ENCODE measurements at places on chromosomes 2 and 18. TPM values are rescaled to one million over a fixed set of nuclear protein-coding genes. Genes with fewer than 3 reads are reported as not detected.

The TMEM17 gene
- 0.69 TPM for total RNA-seq

The RPRM gene
- 16.2 TPM for total RNA-seq

The QPCT gene
- total RNA-seq = 3.9 TPM

The CHRNG gene
- not detected for total RNA-seq

The ZBTB7C gene
- total RNA-seq = 0.23 TPM

The CCL20 gene
- total RNA-seq = not detected

The GPBAR1 gene
- total RNA-seq = 0.63 TPM

DNA sequence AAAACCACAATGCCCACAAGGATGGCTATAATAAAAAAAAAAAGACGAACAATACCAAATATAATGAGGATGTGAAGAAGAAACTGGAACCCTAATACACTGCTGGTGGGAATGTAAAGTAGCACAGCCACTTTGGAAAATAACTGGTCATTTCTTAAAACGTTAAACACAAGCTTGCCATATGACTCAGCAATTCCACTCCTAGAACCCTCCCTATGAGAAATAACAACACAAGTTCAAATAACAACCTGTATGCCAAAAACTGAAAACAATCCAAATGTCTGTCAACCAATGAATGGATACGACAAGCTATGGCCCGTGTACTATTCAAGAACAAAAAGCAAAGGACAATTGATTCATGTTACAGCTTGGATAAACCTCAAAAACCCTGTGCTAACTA lies 7.0 kb upstream of the ALPK2 start:
- DNase-seq = no peak
- no peaks in the 10 kb centered on the region for H3K36me3 ChIP-seq
- H3K4me3 ChIP-seq = no peak overlapping the region
- H3K27ac ChIP-seq = no peak overlapping the region
- H3K27me3 ChIP-seq = no peaks in the 10 kb centered on the region

DNA sequence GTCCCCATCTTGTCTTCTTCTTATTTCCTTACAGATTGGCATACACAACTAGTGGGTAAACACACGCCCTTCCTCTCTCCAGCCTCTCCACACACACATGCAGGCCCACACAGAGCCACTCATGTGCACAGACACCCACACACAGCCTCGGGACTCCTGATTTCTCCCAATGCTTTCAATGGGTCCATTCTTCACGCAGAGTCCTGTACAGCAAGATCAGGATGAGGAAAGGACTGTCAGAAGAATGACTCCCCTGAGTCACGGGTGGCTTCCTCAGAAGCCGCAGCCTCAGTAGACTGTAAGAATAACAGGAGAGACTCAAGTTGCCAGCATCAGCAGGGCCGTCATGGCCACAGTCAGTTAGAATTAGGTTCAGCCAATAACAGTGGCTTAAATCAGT lies 109.1 kb upstream of the GLI2 start:
- H3K4me3 ChIP-seq = no peak overlapping the region
- no peaks in the 10 kb centered on the region for H3K27me3 ChIP-seq
- H3K27ac ChIP-seq = no peak overlapping the region
- no peak for DNase-seq

DNA sequence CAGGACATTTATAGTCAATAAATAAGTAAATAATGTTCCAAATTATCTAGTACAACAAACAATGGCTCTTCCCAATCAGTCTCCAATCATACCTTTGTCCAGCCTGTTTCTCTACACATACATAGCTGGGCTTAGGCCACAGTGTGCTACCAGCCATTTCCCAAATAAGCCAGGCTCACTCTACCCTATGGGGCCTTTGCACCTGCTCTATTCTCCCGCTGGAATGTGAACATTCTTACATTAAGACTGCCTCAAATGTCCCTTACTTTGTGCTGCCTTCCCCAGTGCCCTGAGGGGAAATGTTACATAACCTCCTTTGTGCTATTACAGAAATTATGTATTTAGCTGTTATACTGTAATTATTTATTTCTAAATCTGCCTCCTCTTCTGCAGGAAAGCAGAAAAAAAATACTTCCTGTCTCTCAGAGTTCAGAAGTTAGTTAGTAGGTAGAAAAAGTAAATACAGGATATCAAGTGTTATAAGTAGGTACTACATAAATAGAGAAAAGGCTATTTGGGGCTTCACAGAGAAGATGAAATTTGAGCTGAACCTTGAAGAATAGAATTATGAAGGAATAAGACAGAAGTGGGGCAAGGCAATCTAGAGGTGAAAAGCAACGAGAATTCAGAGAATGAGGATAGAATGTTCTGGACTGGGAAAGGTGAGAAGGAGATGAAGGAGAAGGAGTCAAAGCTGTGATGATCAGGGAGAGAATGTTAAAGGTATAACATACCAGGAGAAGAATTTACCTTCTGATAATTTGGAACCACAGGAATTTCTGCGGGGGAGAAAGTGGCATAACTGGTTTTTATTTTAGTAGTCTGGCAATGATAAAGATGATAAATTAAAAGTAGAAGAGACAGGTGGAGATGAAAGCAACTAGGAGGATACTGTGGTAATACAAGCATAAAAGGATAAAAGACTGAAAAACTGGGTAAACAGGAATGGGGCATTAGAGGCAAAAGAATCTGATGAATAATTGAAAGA lies 37.0 kb downstream of the ROCK1 start:
- no peaks in the 10 kb centered on the region for H3K27me3 ChIP-seq

DNA sequence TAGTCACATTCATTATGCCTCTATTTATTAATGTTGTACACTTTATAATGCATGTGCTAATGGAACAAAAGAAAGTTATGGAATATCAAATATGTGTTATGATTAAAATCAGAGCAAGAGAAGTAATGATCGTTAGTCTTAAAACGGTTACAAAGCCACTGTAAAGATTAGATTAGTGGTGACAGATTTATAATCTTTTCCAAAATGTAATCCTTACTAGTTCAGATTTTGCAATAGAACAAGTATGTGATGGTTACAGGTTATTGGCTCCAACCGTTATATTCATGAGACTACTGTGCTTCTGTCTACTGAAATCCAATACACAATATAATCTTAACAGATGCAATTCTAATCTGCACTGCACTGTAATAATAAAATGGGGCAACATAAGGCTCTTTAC lies 180.6 kb downstream of the ZNF521 start:
- H3K27ac ChIP-seq = no peak overlapping the region
- H3K27me3 ChIP-seq = no peaks in the 10 kb centered on the region
- H3K36me3 ChIP-seq = no peaks in the 10 kb centered on the region
- no peak overlapping the region for H3K4me3 ChIP-seq

DNA sequence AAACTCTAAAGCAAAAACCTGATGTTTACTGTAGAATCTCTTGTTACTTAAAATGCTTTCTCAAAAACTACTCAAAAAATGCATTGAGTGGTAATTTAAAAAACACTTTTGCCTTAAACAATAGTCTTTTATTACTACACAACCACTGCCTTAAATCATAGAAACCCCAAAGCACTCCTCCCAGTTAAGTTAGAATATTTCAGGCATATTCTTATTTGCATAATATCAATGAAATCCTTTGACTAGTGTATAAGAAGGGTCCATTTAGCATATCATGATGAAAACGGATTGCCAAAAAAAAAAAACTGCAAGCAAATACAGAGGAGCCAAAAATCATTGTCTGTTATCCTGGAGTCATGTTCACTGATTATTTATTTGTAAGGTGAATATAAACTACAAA lies 119.2 kb downstream of the PTPRM start:
- no peaks in the 10 kb centered on the region for H3K4me1 ChIP-seq
- no peaks in the 10 kb centered on the region for H3K36me3 ChIP-seq
- H3K27ac ChIP-seq = no peak overlapping the region
- no peaks in the 10 kb centered on the region for H3K27me3 ChIP-seq
- H3K4me3 ChIP-seq = no peak overlapping the region
- DNase-seq = no peak

- no peak overlapping the region for H3K27ac ChIP-seq
- H3K4me1 ChIP-seq = no peaks in the 10 kb centered on the region
- no peaks in the 10 kb centered on the region for H3K36me3 ChIP-seq
- H3K4me3 ChIP-seq = no peak overlapping the region
- no peaks in the 10 kb centered on the region for H3K27me3 ChIP-seq
Observed at GRCh38 chr2:181628590-181629585, 28.0 kb downstream of the CERKL start.

GRCh38 chr2:527581-527980 lies 149.6 kb downstream of the TMEM18 start:
- no peaks in the 10 kb centered on the region for H3K36me3 ChIP-seq
- H3K27ac ChIP-seq = no peak overlapping the region
- peaks cover 6% of the 10 kb centered on the region for H3K4me1 ChIP-seq
- H3K4me3 ChIP-seq = no peak overlapping the region
- no peak for DNase-seq
- no peaks in the 10 kb centered on the region for H3K27me3 ChIP-seq

DNA sequence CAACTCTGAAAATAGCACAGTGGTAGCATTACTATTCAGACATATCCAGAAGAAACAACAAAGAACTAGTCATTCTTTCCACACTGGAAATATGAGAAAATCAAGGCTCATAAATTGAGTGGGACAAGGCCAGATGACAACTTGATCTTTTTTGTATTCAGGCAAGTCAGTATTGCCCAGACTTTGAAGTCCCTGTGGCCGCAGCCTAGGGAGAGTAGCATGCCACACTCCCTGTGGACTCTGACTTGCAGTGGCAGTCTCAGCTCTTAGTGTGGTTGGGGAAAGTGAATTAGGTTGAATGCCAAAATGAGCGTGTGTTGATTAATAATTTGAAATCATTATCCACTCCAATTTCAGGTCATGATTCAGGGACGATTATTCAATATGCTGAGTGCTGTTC lies 53.8 kb upstream of the TMEM177 start:
- H3K4me3 ChIP-seq = no peak overlapping the region
- no peaks in the 10 kb centered on the region for H3K27me3 ChIP-seq
- no peaks in the 10 kb centered on the region for H3K4me1 ChIP-seq
- H3K36me3 ChIP-seq = no peaks in the 10 kb centered on the region
- DNase-seq = no peak

DNA sequence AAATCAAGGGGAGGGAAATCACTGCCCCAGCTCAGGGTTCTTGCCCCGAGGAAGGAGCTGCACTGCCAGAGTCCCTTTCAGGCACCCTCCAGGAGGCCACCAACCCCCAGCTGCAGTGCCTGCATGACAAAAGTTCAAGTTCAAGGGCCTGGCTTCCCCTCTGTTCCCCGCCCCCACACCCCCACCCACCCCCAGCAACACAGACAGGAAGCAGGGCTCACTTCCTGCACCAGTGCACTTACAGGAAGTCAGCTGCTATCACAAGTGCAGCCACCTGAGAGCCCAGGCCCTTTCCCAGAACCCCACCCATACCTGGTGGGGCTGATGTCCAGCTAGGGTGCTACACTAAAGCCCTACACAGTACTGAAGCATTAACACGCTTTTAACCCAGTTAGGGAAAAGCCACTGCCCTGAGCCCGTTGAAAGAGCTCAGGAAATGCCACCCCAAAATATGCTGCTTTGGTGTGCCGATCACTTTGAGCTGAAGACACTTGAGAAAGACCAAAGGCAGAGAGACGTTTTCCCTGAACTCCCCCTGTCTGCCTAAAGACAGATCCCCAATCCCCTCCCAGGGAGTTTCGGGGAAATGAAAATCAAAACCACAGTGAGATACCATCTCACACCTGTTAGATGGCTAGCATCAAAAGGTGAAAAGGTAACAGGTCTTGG lies 109.9 kb upstream of the CAB39 start:
- no peaks in the 10 kb centered on the region for H3K36me3 ChIP-seq
- H3K27ac ChIP-seq = no peak overlapping the region
- H3K4me3 ChIP-seq = no peak overlapping the region
- no peak for DNase-seq
- no peaks in the 10 kb centered on the region for H3K4me1 ChIP-seq
- H3K27me3 ChIP-seq = no peaks in the 10 kb centered on the region

- H3K36me3 ChIP-seq = no peaks in the 10 kb centered on the region
- H3K4me1 ChIP-seq = no peaks in the 10 kb centered on the region
- no peak overlapping the region for H3K27ac ChIP-seq
- H3K27me3 ChIP-seq = no peaks in the 10 kb centered on the region
- H3K4me3 ChIP-seq = no peak overlapping the region
- DNase-seq = no peak
Observed at GRCh38 chr18:50586710-50587109, 26.8 kb downstream of the MAPK4 start.

DNA sequence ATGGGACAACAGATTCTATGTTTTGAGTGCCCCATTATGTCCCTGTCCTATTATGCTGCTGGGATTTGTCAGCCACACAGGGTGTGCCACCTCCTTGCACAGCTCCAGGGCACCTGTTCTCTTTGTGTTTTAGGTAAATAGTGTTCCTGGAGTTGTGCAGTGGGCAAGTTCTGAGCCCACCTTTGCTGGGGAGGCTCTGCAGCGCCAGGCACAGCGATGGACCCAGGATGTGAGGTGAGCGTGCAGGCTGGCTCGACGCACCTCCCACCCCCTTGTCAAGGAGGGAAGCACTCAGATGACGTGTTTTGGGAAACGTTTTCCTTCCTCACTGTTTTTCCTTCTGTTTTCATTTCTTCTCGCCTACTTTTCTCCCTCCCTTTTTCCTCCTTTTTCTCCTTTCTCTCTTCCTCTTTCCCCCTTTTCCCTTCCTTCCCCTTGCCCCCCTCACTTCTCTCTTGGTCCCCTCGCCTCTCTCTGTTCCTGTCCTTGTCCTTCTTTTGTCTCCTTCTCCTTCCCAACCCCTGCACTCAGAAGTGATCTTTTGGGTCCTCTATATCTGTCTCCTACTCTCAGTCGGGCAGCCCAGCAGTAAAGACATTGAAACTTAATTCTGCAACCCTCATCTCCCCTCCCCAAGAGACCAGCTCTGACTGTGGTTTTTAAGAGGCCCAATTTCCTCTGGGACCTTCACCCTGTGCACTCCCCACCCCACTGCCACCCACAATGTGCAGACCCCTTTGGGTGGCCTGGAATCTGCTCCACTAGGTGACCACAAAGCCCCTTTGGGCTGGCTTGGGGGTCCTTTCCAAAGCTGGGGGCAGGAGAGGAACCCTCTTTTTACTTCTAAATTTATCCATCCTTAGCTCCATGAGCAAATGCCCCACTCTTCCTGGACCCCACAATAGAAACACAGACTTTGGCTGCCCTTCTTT lies 104.0 kb downstream of the MCFD2 start:
- H3K27me3 ChIP-seq = no peaks in the 10 kb centered on the region
- DNase-seq = no peak
- no peaks in the 10 kb centered on the region for H3K4me1 ChIP-seq
- H3K4me3 ChIP-seq = no peak overlapping the region
- H3K27ac ChIP-seq = no peak overlapping the region

- DNase-seq = no peak
- peaks cover 3% of the 10 kb centered on the region for H3K4me1 ChIP-seq
- no peak overlapping the region for H3K4me3 ChIP-seq
- H3K36me3 ChIP-seq = no peaks in the 10 kb centered on the region
- H3K27ac ChIP-seq = no peak overlapping the region
Observed at GRCh38 chr18:3823073-3823472, 373.1 kb downstream of the TGIF1 start.

DNA sequence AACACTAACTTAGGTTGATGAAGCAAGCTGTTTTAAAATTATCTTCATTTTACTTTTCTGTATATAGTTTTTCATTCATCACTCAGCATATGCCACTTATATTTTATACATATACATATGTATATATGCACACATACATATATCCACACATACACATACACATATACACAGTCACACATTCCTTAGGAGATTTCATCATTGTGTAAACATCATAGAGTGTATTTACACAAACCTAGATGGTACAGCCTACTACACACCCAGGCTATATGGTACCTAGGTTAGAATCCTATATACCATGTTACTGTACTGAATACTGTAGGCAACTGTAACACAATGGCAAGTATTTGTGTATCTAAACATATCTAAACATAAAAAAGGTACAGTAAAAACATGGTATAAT lies 295.5 kb upstream of the LYPD1 start:
- no peaks in the 10 kb centered on the region for H3K4me1 ChIP-seq
- H3K27ac ChIP-seq = no peak overlapping the region
- H3K27me3 ChIP-seq = no peaks in the 10 kb centered on the region
- no peak for DNase-seq
- H3K36me3 ChIP-seq = no peaks in the 10 kb centered on the region
- H3K4me3 ChIP-seq = no peak overlapping the region
